ENCODE measurements at places on chromosomes 2 and 18.

- no peak for DNase-seq
These were observed 433.0 kb downstream of the ZEB2 start for GRCh38 chr2:144086965-144087364.

DNA sequence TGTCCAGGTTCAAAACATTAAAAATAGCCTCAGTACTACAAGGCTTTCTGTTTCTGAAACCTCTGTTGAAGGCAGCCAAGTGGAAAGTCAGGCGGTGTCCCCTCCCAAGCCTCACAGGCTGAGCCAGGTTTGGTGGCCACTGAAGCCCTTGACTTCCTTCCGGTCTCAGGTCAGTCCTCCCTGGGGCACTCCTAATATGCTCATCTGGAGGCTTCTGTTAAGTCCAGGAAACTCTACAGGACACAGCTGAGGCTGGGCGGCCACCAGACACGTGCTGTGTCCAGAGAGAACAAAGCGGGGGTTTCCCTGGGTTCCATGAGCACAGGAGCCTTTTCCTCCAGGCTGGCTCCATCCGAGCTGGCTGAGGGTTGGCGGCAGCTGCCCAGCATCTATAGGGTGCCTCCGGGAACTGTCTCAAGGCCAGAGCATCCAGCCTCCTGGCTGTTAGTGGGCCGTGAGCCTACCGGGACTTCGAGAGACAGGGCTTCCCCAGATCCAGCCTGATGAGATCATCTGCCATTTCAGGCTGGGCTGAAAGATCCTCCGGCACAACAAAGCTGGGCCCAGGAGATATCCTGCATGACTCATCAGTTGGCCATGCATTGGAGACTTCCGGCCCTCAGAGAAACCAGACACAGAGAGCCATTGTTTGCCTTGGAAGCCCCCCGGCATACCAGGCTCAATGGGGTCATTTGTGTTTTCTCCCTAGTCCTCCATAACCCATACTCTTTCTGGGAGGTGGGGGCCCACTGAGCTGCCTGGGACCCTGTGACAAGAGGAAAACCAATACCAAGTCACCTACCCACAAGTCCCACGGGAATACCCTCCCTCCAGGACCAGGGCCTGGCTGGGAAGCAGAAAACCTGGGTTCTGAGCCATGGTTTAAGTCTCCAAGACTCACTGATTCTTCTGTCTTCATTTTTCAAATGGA is 71.7 kb downstream of the HS1BP3 start:
- no peak for DNase-seq

DNA sequence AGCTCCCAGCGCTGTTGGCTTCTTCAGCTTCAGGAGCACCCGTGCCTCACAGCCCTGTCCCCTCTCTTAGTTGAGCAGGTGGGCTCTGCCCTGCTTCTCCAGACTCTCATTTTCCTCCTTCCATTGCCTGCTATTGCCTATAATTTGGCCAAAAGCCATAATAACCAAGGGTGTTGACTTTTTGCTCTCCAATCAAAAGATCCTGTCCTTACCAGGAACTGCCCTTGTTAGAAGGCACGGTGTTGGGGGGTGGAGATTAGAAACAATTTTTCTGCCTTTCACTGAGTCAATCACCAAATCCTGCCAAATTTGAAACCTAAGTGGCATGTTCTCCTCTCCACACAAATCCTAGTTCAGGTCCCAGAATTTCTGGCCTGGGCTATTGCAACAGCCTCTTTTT is 16.7 kb upstream of the PDIA6 start:
- no peak for DNase-seq

DNA sequence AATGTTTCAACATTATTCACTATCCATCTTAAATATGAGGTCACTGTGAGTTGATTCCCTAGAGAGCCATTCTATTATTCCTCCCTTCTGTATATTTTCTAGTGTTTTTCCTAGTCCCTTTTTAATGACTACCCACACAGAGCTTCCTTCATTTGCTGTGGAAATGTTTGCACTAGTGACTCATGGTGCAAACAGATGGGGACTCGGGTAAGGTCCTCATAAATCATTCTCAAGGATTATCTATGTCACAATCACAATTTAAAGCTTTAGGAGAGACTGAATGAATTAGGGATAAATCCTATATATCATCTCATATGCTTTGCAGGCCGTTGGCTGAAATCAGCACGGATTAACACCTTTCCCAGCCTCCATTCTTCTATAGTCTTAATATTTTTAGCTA is 159.6 kb downstream of the DCC start:
- peak; percentile 95 for DNase-seq

DNA sequence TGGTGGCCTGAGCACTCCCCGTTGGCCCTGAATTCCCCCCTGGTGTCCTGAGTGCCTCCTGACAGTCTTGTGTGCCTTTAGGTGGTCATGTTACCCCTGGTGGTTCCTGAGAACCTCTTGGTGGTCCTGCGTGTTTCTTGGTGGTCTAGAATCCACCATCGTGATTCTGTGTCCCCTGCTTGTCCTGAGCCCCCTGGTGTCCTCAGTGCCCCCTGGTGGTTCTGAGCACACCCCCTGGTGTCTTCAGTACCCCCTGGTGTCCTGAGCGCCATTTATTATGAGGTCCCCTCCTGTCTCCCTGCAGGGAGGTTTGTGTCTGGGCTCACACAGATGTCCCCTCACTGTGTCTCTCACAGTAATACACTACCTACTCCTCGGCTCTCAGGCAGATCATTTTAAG is 61.3 kb upstream of the MAL start:
- no peak for DNase-seq

- no peak for DNase-seq
These were observed 55.0 kb downstream of the COL6A3 start for GRCh38 chr2:237358721-237359517.

GRCh38 chr2:42256505-42256904 is 87.4 kb downstream of the EML4 start:
- no peak for DNase-seq

- DNase-seq = peak; percentile 17
These were observed 26.5 kb upstream of the CREB1 start for GRCh38 chr2:207503234-207503633.

GRCh38 chr18:61236356-61237057 is 96.7 kb upstream of the CDH20 start:
- DNase-seq = no peak
